ENCODE measurements at places on chromosomes 7 and 10.

- peak; percentile 56 for ATAC-seq
Measured at GRCh38 chr10:133260895-133261725, 15.6 kb downstream of the ADAM8 start.

DNA sequence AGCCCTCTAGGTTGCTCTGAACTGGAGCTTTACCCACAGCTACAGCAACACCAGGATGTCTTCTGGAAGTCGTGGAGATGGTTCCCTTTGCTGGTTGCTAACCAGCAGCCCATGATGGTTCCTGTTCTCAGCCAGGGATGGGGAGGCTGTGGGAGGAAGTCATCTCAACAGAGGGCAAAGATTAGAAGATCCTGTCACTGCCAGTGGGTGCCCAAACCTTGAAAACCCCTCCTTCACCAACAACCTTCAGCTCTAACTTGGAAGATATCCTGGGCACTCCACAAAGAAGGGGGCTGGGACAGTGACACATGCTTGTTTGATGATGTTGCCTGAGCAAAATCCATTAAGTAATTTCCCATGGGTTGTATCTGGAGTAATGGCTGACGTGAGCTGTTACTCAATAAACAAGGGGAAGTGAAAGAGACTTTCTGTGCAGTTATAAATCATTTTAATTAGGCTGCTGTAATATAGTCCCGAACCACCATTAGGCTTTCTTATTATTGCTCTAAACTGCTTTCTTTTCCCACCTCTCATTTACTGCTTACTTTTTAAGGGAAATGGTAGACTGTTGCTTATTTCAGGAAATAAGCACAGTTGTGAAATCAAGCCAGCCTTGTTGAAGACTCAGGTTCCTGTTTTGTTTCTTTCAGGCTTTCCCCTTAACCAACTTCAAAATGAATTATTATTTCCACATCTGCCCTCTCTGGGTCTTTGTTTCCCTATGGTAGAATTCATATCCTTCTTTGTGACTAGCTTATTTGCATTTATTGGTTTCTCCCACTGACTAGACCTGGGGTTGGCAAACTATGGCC is 124.8 kb downstream of the PPP1R17 start:
- no peak for ATAC-seq

- no peak for ATAC-seq
Measured at GRCh38 chr10:57362811-57363210, 904.9 kb downstream of the IPMK start.

DNA sequence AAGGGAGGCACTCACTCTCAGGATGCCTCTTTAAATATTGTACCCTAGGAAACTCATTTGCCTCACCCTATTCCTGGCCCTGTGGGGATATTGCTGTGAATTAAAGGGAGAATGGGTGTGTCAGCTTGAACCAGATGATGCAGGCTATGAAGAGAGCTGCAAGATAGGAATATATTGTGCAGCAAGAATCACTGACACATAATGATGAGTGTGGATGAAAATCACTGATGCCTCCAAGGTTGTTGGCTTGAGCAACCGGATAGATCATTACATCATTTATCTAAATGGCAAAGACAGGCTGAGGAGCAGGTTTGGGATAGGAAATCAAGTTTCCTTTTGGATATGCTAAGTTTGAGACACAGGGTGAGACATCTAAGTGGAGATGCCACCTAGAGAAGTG is 6.2 kb downstream of the SLC26A4 start:
- ATAC-seq: no peak

DNA sequence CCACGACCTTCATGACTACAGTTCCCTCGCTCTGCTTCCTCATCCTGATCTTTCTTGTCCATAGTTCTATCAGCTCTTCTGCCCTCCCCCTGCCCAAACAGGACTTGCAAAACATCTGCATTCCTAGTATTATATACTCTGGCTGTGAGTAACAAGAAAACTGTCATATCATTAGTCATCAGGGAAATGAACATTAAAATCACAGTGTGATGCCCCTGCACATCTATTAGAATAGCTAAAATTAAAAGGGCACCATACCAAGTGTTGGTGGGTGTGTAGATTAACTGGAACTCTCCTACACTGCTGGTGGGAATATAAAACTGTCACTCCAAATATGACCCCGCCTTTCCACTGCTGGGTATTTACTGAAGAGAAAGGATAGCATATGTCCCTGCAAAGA is 141.8 kb downstream of the C7orf25 start:
- no peak for ATAC-seq

DNA sequence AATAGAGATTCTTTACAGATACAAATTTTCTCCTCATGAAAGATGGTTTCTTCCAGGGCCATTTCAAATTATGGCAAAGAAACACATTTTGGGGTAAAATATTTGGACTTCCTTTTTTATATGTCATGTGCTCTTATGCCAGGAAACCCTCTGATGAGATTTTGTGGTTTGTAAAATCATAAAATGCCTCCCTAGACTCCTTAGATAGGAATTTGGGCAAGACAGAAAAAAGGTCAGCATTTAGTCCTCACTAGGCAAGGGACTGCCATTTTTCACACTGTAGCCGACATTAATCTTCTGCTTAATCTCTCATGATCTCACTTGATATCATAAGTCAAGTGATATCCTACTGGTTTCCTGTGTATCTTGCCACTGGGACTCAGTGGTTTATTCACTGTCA is 286.4 kb downstream of the ARHGAP12 start:
- no peak for ATAC-seq

GRCh38 chr7:7216279-7216678 is 33.9 kb downstream of the C1GALT1 start:
- no peak for ATAC-seq

DNA sequence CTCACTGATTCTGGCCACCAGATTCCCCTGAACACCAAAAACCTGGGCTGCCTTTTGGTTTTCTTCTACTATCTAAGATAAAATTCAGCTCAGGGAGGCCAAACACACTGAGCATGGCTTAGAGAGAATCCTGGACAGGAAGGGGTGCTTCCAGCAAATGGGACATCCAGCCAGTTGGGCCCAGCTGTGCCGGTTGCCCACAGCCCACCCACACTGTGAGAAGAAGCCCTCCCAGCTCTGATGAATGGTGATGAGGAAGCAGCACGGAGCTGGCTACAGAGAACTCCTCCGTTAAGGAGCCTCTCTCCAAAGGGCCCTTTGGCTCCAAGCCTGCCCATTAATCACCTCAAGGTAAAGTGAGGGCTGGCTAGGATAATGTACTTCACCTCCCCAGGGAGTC is 15.9 kb downstream of the LRRC18 start:
- no peak for ATAC-seq

- no peak for ATAC-seq
Measured at GRCh38 chr7:48046458-48046857, 11.1 kb downstream of the C7orf57 start.

GRCh38 chr10:60781661-60782060 is 3.4 kb downstream of the CDK1 start:
- ATAC-seq: no peak

DNA sequence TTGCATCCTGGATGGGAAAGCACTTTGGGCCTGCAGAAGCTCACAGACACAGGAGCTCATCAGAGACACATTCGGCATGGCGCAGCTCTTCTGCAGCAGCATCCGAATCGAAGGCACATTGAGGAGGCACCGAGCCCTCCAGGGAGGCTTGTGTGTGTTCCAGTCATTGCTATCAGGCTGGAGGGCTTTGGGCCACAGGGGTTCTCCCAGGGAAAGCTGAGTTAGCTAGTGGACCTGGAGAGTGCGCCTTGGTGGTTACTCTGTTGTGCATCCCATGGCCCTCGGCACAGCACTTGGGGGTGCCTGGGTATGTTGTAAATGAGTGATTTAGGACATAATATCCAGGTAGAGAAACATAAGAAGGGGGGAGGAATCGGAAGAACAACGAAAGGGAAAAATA is 388.7 kb upstream of the RNF32 start:
- no peak for ATAC-seq

DNA sequence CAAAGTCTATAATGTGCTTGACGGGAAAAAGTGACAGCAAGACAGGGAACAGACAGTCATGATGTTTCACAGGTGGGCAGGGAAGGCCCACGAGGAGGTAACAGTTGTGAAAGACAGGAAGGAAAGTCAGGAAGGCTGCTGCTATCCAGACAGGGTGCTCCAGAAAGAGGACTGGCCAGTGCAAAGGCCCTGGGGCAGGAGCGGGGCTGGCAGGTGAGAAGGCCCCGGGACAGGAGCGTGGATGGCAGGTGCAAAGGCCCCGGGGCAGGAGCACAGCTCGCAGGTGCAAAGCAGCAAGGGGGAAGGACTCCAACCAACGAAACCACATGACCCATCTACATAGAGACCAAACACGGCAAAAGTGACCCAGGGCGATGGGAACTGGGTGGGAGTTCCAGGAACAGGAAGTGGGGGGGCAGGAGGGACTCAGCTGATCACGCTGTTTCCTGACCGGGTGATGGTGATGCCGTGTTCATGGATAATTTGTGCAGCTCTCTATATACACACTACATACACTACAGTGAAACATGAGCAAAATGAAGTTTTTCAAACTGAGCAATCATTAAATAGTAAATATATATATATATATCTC is 138.2 kb downstream of the MAD1L1 start:
- ATAC-seq: no peak

- no peak for ATAC-seq
Measured at GRCh38 chr7:87148332-87148955, 3.8 kb upstream of the DMTF1 start.

GRCh38 chr10:82949816-82950575 is 1075.0 kb downstream of the NRG3 start:
- no peak for ATAC-seq

GRCh38 chr7:46397591-46397990 is 476.5 kb upstream of the IGFBP3 start:
- no peak for ATAC-seq

- ATAC-seq: no peak
Measured at GRCh38 chr7:111765751-111766643, 203.7 kb upstream of the IMMP2L start.

DNA sequence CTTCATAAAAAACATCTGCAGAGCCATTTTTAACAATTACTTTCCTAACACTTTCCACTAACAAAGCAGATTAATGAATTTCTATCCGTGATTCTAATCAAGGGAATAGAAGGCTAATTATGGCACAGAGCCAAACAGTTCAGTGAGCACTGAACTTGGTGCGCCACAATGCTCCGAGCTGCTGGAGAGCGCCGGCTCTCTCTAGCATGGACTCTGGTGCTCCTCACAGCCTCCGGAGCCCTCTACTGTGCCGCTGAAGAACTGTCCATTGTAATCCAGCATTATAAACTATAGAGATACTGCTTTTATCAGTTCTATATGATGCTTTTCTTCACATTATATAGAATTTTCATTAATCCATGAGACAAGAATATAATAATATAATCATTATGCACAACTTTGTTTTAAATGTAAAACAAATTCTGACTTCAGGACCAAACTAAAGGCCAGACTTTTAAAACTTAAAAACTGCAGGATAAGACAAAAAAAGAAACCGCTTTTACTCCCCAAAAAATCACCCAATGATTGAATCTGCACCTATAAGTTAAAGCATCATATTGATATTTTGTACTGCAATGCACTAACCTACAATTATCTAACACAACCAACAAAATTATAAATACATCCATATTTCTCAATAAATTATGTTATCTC is 123.6 kb downstream of the RNF32 start:
- no peak for ATAC-seq

DNA sequence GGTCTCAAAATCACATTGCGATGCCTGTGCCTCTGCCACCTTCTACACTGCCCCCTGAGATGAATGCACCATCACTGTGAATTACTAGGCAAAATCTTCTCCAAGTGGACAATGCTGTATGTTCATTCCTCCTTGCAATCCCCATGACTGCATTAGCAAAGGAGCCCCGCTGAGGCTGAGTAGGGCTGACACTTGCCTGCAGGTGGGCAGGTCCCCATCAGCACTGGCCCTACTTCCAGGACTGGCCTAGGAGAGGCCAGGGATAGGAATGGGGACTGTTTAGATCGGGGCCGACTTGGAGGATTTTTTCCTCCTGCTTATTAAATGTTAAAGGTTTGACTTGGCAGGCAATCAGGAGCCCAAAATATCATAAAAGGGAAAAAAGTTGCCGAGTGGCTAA is 127.0 kb upstream of the TCF7L2 start:
- no peak for ATAC-seq

GRCh38 chr7:156223935-156224832 is 411.9 kb upstream of the SHH start:
- ATAC-seq: no peak

GRCh38 chr10:48934672-48935501 is 4.8 kb downstream of the LRRC18 start:
- ATAC-seq: no peak

GRCh38 chr7:85230623-85231022 is 43.8 kb upstream of the SEMA3D start:
- ATAC-seq: no peak

GRCh38 chr10:128140425-128140824 is 14.2 kb upstream of the MKI67 start:
- ATAC-seq: no peak

DNA sequence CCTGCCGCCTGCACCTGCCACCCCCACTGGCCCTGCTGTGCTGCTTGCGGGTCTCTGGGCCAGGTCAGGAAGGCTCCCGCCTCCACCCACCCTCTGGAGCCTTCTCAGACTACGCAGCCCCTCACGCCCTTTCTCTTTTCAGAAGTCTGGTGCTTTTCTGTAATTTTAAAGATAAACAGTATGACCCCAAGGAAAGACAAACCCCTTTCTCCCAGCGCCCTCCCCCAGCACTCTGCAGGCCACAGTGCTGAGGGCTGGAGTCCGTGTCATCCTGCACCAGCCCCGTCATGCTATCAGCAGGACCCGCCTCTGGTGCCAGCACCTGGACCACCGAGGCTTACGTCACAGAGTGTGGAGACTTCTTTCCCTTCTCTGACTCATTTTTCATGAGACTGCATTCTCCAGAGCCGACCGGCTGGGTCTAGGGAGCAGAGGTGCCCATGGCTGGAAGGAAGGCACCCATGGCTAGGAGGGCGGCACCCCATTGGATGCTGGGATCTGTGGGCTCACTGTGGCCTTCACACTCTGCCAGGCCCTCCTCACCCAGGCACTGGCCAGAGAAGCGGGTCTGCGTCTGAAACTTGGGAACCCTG is 53.4 kb downstream of the CFAP46 start:
- no peak for ATAC-seq

- no peak for ATAC-seq
Measured at GRCh38 chr7:22895140-22895827, 72.6 kb upstream of the TOMM7 start.

- peak; percentile 69 for ATAC-seq
Measured at GRCh38 chr7:774161-775109, 47.4 kb upstream of the PRKAR1B start.

GRCh38 chr10:78518224-78518623 is 484.6 kb downstream of the RPS24 start:
- ATAC-seq: no peak

- no peak for ATAC-seq
Measured at GRCh38 chr7:34133983-34134782, 228.8 kb downstream of the BMPER start.
